ENCODE measurements at places on chromosomes 1 and 21.

DNA sequence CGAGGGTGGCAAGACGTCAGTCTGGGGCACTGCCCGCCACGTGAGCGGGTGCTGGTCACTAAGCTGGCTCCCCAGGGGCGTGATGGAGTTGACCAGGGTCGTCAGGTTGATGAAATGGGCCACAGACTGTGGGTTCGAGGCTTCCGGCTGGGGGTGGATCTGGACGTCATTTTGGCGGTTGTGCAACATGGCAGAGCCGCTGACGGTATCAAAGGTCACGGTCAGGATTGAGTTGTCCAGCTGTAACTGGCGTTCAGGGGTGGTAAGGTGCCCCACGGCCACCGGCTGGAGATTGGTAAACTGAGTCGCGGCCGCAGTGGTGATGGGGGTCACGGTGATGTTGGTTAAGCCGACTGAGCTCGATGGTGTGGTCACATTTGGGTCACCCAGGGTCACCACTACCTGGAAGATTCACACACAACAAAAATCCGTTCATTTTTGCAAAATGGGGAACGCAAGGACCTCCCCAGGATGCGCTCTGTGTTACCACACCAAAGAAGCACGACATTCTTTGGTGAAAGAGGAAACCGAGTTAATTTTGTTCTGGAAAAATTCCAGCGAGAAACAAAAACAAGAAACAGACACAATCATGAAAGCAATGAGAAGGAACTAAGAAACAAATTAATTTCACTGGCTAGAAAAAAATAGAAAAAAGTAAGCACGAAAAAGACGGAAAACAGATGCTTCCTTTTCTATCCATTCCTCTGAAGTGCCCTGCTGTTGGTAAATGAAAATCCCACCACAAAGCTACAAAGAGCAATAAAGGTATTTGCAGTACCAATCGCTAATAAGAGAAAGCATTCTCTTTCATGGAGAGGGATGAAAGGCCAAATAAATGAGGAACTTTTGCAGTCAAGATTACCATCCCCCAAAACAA is 34.7 kb upstream of the RIPK4 start:
- DNase-seq = no peak

DNA sequence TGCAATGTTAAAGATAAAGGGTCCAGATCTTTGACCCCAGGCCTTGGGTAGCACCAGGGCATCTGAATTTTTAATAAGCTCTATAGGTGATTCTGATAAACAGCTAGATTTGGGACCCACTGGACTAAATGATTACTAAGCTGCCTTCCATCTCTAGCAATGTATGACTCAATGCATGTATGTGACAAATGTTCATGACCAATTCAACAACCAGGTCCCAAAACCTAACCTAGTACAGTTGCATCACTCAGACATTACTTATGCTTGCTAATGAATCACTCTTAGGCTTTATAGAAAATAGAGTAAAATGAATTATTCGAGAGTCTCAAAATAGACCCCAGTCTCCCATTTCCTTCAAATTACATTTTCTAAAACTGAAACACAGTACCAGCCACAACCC is 35.5 kb downstream of the RCAN1 start:
- DNase-seq = no peak

GRCh38 chr1:150967936-150968335 is 6.7 kb downstream of the CERS2 start:
- no peak for DNase-seq

DNA sequence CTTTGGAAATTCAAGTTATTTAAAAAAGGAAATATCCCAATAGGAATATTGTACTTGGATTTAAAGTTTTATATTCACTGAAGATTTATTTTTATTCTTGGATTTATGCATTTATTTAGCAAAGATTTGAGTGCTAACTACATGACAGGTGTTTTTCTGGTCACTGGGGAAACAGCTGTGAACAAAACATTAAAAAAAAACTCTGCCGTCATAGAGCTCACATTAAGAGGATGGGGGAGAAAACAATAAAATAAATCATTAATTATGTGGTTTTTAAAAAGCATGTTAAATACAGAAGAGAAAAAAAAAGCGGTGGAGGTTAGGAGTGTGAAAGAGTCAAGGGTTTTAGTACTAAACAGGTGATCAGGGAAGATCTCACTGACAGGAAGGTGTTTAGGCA is 149.9 kb downstream of the GALNT2 start:
- no peak for DNase-seq
